DMS53 (cell line): ENCODE measurements at places on chromosomes 2 and 18.

DNA sequence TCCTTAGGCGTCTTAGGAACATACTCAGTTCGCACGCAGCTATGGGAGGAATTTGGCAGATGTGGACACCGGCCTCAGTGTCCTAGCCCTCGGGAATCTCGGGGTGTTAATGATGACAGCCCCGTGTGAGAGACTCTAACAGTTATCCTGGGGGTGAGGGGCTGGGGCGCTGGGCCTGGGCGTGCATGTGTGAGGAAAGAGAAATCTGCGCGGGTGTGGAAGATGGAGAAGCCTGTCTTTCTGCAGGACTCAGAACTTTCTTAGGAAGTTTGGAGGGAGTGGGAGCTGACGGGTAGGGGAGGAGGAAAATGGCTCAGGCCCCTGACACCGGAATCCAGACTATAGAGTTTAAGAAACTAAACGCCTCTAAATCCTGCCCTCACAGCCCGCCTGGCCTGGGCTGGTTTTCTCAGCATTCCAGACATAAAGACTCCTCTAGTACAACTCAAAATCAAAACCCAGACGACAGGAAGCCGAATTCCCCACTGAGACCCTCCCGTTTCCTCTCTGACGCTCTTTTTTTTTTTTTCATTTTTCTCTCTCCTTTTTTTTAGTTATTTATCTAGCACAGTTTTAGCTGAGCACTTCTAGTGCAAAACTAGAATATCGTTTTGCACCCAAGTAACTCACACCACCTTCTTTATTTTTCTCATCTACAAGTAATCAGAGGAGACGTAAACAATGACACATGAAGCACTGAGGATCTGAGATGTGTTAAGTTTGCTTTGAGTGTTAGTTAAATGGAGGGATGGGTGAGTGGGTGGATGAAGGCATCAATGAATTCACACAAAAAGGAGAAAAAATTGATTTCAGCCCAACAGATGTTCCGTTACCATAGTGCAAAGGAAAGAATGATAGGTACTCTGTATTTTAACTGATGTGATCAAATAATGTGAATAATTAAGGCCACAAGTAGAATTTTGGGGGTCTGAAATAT, 1.2 kb upstream of the HAAO start:
- DNase-seq, result no peak

DNA sequence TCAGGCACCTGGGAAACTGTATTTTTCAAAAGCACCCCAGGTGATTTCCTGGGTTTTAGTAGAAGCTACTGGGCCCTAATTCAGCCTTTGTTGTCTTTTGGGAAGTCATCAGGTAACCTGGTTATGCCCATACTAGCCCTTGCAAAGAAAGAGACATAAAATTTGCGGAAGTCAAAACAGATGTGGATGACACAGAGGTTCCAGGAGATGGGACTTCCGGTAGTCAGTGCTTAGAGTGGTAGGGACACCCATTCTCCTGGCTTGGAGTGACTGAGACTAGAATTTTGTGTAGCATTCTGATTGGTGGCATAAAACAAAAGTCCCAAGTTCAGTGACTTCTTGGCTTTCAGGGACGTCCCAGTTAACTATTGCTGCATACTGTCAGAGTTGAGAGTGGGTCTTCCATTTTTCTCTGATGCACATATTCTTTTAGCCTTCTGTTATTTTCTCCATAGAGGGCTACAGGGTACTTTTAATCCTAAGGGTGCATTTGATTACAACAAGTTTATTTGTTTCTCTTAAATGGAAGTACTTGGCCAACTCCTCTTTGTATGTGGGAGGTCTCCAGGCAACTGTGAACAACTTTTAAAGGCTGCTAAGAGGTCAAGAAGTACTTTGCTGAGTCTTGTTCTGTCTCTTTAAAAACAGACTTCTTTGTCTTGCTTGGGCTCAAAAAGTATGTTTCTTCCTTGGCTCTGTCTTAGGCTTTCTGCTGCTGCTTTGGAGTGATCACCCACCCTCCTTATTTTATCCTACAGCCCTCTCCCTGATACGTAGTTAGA, 8.8 kb downstream of the NAB1 start:
- no peak for DNase-seq

GRCh38 chr18:70663141-70663540, 374.3 kb downstream of the SOCS6 start:
- DNase-seq, result no peak

GRCh38 chr2:111072220-111072871, 48.4 kb upstream of the BCL2L11 start:
- DNase-seq, result peak; percentile 57

DNA sequence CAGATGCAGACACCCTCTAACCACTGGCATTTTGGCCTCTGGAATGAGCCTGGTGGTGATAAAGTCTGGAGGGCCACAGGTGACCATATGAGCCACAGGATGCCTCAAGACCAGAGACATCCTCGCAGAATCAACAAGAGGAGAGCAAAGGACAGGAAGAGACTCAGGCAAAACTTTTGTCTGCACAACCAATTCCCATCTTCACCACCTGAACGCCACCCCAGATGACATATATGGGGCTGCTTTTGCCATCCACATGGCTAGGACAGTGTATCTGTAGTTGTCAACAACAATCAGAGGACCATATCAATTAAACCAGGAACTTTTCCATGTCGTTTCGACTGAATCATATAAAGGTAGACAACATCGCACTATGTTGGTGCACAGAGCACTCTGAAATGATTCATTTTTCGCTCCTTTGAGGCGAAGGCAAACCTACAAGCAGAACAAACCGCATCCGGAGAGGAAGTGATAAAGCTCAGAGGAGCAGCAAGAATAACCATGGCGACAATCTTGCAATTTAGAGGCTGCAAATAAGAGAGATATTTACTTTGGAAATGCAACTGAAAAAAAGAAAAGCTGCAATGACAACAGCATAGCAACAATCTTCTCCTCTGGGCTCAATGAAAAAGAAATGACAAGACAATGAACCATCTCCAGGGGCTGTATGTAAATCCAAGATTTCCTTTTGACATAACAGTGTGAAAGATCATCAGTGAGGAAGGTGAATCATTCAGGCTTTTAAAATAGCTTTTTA, 204.5 kb downstream of the ARL4C start:
- DNase-seq, result peak; percentile 32

GRCh38 chr2:142029974-142030373, 100.8 kb downstream of the LRP1B start:
- no peak for DNase-seq

DNA sequence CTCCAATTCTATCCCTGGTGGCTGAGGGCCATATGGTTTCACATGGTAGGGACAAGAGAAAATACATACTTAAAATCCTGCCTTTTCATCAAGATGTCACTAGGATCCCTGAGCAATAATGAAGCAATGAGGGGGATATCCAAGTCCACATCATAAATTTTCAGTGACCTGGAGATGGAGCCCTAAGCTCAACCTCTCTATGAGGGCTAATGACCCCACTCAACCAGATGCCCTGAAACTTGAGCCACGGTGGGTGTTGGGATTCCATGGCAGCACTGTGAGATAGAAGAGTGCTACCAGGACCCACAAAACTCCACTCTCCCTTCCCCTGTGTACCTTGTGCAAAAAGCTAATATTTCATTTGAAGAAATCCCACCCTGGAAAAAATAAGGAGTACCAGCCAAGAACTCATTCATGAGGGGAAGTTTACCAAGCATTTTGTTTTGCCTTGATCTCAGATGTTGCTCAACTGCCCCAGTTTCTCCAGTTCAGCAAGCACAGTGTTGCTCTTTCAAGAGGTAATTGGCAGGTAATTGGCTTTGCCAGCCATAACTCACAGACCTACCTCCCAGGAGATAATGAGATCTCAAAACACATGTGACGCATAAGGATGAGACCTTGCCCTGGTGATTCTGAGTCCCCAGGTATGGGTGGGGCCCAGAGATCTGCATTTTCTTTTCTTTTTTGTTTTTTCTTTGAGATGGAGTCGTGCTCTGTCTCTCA, 51.0 kb upstream of the TTC39C start:
- DNase-seq, result peak; percentile 15

DNA sequence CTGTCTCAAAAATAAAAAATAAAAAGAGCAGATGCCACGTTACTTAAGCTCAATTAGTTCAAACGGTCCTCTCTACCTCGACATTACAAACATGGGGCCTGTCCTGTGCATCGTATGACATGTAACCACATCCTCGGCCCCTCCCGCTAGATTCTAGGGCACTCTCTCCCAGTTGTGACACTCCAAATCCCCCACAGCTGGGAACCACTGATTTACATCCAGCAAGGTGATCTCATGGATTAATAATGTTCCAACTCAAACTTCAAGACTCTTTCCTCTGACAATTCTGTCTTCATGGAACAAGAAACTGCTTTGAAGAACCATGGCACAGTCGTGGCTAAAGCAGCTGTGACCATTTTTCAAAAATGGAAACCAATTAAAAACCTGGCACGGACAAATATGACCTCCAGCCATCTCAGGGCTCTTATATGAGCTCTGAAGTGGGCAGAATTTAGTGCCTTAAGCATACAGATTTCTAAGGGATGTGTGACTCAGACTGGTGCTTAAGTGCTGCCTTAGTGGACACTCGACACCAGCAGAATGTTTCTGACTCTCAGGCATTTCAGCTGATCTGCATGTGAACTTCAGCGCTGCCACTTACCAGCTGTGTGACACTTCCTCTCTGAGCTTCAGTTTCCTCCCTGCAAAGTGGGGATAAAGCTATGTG, 31.7 kb upstream of the ASAP2 start:
- peak; percentile 92 for DNase-seq

DNA sequence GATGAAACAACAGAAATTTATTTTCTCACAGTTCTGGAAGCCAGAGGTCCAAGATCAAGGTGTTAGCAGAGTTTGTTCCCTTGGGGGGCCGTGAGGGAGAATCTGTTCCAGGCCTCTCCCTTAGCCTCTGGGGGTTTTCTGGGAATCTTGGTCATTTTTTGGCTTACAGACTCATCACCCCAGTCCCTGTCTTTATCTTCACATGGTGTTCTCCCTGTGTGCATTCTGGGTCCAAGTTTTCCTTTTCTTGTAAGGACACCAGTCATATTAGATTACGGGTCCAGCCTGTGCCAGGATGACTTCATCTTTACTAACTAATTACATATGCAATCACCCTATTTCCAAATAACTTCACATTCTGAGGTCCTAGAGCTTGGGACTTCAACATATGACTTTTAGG, 292.5 kb upstream of the TRIB2 start:
- no peak for DNase-seq

DNA sequence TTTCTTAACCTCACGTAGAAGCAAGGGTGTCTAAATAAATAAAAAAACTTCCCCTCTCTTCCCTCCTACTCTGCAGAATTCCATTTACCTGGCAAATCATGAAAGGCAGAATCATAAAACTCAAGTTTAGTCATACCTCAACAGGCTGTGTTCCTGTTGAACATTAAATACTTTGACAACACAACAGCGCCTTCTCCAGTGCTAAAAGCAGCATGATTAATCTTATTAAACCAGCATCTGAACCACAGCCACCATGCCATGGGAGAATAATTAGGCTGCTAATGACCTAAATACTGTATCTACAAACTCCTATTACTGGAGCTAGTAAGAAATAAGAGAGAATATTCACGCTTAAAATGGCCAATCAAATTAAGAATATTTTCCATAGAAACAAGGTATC, 68.1 kb downstream of the CDH2 start:
- DNase-seq, result peak; percentile 23

DNA sequence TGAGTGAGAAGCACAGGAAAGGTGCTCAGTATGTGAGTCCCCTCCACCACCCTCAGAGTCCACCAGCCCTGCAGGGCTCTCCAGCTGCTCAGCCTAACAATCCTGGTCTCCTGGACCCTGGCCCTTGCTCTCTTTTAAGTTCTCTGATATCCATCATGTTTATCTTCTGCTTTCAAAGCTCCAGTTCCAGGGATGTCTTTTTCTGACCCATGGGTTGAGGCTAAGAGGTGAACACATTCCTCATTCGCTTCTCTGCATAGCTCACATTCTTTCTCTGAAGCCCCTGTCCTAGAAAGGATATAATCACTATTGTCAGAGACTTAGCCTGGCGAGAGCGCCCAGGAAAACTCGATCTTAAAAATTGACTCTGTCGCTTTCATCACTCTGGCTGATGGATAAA, 86.4 kb downstream of the ARL4C start:
- no peak for DNase-seq

DNA sequence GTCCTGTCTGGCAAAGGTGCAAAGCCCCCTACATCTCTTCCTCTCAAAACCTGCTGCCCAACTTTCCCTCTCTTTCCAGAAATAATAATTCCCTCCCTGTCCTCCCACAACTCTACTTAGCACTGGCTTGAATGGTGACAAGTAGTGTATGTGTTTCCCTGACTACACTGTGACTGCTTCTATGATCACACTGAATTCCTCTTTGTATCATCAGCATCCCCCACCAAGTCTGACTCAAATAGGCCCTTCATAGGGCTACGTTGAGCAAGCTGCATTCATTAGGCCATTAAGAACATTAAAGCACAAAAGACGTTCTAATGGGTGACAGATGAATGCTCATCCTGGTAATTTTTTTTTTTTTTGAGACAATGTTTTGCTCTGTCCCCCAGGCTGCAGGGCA, 13.7 kb upstream of the ST3GAL5 start:
- no peak for DNase-seq

DNA sequence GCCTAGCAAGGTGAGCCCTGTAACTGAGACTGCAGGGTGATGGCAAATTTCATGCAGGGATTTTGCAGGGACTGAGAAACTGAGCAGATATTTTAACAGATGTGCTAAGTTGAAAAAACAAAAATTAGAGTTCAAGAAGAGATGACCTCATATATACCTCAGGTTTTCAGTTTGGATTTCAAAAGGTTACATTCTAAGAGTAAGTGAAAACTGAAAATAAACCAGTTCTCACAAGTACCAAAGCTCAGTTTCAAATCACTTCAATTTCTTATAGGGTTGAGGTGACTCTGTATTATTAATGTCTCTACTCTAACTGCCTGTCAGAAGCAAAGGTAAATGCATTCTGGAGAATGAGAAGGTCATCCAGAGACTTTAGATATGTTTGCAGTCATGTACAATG, 237.4 kb upstream of the VRK2 start:
- no peak for DNase-seq

- peak; percentile 95 for DNase-seq
These were observed 2.7 kb downstream of the CDH7 start for GRCh38 chr18:65753520-65753919.

DNA sequence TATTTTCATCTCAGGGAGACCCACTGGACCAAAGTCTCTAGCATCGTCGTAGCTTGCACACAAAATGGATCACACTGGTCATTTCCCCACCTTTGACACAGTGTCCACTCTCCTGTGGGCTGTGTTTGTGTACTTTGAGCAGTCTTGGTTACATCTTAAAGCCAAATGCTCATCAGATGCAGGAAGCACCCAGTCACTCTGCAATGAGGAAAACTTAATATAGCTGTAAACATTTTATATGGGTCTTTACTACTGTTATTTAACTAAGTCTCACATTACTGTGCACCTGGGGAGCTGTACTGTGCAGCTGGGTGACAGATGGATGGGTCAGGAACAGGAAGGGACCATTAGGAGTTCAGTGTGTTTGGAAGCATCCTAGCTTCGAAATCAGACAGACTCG, 109.0 kb upstream of the CXCR4 start:
- no peak for DNase-seq
